Upper lobe of left lung (tissue), 6 donors: ENCODE measurements at places on chromosomes 7 and 10.

- no peak for DNase-seq
Observed at GRCh38 chr7:101913851-101914250, 96.4 kb downstream of the CUX1 start.

- no peak for DNase-seq
Observed at GRCh38 chr10:118108194-118109026, 61.7 kb upstream of the RAB11FIP2 start.

DNA sequence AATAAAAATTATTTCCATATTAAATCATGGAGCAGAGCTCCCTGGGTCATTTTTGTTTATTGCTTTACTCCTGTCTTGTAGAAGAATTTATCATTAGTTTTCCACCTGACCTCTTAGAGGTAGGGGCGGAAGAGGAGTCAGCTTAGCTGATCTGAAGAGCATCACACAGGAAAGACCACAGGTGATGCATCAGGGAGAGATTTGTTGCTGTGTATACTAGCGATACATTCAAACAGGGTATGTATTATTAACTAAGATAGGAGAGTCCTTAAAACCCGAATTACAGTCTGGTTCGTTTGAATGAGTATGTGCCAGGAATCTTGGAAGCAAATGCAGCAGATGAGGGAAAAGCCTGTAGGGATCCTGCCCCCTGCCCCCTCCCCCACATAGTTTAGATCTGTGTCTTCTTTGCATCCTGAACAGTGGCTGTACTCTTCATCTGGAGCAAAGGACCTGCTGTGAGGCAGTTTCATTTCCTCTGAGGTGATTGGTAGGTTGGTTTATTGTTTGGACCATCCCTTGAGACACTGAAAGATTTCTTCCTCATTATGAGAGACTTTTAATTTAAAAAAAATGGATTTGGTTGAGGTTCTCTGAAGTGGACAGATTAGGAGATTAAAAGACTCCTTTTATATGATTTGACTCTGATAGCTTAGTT lies 177.0 kb downstream of the SND1 start:
- no peak for DNase-seq

DNA sequence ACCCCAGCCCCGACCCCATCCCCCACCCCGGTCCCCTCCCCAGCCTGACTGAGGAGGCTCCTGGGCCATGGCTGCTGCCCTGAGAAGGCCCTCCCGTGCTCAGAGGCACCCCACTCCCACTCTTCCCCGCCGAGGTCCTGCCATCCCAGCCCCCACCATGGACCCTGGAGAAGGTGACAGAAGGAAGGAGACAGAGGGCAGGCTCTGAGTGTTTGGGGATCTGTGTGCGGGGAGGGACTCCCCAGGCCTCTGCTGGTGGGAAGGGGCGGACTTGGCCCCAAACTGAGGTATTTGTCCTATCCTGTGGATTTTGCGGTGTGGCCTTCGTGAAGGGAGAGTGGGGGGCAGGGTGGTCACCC lies 53.4 kb downstream of the PWWP2B start:
- no peak for DNase-seq

- DNase-seq: no peak
Observed at GRCh38 chr10:18008986-18009385, 57.3 kb downstream of the SLC39A12 start.

- DNase-seq: no peak
Observed at GRCh38 chr7:39075210-39075609, 97.5 kb downstream of the POU6F2 start.

- DNase-seq: no peak
Observed at GRCh38 chr7:51236470-51237132, 80.0 kb downstream of the COBL start.

- DNase-seq: no peak
Observed at GRCh38 chr7:38427279-38427955, 154.0 kb upstream of the TARP start.

GRCh38 chr7:11026452-11027359 lies 53.0 kb downstream of the PHF14 start:
- DNase-seq: no peak

GRCh38 chr7:115094163-115094562 lies 172.3 kb downstream of the MDFIC start:
- no peak for DNase-seq

DNA sequence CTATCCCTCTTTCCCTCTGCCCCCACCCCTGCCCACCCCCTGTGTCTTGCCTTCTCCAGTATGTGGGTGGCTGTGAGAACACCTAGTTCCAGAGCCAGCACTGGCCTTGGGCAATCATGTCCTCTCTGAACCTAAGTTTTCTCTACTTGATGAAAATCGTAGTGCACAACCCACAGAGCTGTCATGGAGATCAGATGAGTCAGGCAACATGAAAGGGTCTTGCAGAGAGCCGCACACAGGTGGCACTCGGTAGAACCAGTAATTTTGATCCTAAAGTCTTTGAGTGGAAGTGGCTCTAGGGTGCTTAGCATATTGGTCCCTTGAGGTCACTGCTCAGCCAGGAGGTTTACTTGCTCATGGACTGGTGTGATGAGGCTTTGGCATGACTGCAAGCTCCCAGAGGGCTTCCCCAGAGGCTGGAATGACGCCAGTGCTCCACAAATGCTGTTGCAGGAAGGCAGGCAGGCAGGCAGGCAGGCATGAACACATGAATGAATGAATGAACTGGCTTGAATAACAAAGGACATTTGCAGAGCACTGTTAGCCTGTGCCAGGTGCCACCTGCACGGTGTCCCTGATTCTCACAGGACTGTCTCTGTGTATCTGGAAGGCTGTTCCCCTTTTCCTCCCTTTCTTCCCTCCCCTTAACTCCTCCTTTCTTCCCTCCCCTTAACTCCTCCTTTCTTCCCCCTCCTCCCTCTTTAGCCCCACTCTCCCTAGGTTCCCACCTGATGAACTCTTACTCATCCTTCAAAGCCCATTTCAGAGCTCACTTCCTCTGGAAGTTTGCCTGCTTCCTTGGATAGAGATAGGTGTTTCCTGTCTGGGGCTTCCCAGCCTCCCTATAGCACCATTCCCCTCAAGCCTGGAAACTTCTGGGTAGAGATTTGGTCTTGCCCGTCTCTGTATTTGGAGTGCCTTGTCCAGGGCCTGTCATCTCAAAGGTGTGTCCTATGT lies 27.2 kb upstream of the CTBP2 start:
- DNase-seq: no peak

GRCh38 chr7:64602086-64602485 lies 39.2 kb upstream of the ZNF680 start:
- DNase-seq: no peak

GRCh38 chr7:70188901-70189650 lies 590.8 kb downstream of the AUTS2 start:
- no peak for DNase-seq

DNA sequence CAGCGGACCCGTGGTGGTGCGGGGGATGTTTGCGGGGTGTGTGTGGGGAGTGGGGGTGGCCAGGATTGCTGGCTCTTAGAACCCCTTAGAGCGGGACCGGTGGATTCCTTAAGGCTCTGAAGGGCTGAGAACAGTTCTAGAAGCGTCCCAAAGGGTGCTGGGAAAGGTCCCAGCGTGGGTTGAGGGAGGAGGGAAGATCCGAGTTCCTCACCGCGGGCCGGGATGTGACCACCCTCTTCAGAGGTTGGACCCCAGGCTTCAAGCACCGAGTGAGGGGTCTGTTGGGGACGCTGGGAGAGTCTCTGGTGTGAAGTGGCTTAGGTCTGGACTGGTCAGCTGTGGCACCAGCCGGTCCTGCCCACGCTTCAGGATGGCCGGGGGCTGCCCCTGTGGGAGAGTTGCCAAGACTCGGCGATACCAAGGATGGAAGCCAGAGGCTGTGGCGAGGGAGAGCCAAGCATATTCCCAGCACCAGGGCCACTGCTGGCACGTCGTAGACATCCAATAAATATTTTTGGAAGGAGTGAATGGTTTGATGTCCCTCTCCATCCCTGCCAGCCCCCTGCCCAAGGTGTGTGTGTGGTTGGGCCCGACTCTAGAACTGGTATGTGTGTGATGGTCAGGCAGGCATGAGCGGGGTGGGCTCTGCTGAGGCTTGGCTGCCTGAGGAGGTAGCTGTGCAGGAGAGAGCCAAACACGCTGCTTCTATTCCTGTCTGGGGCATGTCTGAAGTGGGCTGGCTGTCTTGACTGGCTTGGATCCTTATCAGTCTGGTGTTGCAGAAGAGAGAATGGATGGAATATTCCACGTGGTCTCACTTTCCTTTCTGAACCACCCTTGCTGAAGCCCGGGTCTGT lies 19.2 kb downstream of the ZNF775 start:
- no peak for DNase-seq
